ENCODE measurements at places on chromosomes 12 and 14.

DNA sequence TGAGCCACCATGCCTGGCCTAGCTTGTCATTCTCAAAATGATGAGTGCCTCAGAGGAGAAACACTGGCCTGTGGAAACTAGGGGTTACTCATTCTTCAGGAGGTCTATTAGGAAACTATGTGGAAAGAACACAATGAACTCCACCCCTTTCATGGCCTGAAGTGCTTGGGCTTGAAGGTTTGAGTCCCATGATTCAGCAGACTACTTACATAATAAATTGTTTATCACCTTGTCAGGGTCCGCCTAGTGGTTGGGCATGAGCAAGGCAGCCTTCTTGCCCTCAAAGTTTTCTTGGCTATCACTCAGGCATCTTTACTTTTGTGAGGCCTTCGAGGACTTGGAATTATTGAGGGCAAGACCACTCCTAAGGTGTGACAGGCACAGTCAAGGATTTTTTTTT, 251.2 kb downstream of the ACSS3 start:
- no peak for DNase-seq

GRCh38 chr12:25811656-25812126, 146.8 kb upstream of the RASSF8 start:
- no peak for DNase-seq

DNA sequence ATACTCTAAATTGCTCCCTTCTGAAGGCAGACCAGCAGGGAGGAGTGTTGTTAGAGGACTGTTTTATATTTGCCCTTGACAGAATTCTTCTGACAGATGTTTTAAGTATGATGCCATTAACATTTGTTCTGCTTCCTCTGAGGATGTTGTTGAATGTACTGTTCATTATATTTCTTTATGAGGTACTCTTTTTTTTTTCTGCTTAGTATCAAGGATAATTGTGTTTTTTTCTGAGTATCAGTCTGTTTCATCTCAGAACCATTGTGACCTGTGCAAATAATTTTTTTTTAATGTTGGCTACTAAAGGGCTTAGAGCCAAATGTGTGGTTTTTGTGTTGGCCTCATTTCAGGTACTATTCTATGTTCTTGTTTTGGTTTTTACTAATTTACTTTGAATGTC, 10.6 kb downstream of the METAP2 start:
- no peak for DNase-seq

- no peak for DNase-seq
Measured at GRCh38 chr14:92938235-92938875, 15.4 kb downstream of the CHGA start.

GRCh38 chr12:44227616-44228015, 391.7 kb downstream of the TMEM117 start:
- DNase-seq, result no peak

DNA sequence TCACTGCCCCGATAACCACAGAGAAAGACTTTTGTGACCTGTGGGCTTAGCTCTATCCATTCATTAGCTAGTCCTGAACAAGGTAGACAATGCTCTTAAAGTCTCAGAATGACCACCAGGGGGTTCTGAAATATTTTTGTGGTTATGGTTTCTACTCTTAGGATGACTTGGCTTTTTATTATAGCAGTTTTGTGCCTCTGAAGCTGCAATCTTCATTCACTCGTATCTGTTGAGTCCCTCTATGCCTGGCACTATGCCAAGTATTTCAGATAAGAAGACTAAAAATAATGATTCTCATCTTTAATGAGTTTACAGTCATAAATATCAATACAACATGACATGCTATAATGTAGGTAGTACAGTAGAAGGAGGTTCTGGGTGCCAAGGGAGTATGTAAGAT, 130.8 kb upstream of the TRHDE start:
- DNase-seq, result no peak

DNA sequence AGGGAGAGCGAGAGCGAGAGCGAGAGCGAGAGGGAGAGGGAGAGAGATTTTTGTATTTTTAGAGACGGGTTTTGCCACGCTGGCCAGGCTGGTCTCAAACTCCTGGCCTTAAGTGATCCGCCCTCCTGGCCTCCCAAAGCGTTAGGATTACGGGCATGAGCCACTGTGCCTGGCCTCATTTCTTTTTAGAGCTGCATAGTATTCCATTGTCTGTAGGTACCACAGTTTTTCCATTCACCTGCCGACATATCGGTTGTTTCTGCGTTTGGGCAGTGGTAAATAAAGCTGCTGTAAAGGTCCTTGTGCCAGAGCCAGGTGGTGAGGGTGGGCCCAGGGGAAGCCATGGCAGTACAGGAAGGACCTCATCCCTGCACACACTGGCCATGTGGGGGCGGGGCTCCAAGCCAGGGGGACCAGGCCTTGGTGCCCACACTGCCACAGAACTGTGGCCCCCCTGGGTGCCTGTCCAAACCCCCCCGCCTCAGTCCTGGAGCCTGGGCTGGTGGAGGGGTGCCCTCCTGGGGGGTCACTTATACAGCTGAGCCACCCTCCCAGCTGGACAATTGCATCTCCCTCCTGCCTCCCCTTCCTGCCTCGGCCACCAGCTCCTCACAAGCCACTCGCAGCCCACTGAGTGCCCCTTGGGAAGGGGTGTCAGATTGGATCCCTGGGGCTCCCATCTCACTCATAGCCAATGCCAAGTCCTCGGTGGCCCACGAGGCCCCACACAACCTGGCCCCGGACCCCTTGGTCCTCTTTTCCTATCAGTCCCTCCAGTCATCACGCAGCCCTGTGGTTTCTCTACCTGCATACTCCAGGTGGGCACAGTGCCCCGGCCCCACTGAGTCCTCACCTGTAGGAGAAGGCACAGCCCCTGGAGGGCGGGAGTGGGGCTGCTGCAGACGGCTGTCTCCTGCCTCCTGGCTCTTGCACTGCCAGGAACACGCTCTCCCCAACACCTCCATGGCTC, 1.7 kb upstream of the PUS1 start:
- no peak for DNase-seq

- DNase-seq, result no peak
Measured at GRCh38 chr14:102461490-102462338, 47.9 kb downstream of the ANKRD9 start.

GRCh38 chr12:65808580-65808979, 15.7 kb upstream of the HMGA2 start:
- DNase-seq, result no peak

GRCh38 chr14:70186900-70187451, 1.8 kb downstream of the SLC8A3 start:
- DNase-seq, result no peak

- no peak for DNase-seq
Measured at GRCh38 chr12:113072136-113072535, 15.6 kb downstream of the DTX1 start.

DNA sequence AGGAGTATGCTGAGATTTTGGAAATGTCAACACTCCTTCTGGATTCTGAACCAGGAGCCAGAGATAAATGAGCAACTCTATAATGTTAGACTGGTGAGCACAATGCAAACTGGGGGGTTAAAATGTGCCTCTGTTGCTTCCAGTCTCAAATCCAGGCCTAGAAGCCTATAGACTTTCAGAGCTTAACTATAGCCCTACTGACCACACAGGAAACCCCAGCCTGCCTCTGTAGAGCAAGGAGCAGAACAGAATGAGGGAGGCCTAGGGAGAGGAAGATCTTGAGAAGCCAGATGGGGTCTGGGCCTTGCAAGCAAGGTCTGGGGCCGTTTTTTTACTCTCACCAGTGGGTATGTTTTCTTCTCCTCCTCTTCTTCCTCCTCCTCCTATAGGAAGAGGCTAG, 225.4 kb upstream of the KITLG start:
- no peak for DNase-seq

DNA sequence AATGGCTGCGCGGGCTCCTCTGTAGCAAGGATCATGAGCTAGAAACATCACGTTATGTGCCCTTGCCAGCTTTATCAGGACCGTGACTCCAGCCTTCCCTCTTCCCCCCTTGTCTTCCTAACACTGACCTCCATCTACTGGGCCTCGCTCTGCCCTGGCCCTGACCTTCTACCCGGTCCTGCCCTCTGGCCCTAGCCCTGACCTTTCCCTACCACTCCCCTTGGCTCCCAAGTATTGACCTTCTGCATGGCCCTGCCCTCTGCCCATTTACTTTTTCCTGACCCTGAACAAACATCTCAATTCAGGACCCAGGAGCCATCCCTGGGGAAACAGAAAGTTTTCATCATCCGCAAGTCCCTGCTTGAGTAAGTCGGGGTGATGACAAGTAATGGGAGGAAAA, 2.0 kb downstream of the SOAT2 start:
- no peak for DNase-seq

All from stimulated activated CD4-positive, alpha-beta T cell treated with anti-CD3 and anti-CD28 coated beads, Interleukin-15, amount 100 ng/mL, for 48 hours (primary cell).